ENCODE measurements at places on chromosomes 4 and X. TPM values are rescaled to one million over a fixed set of nuclear protein-coding genes. Genes with fewer than 3 reads are reported as not detected.

GRCh38 chr4:77344001-77344400 is 187.0 kb downstream of the CCNG2 start:
- DNase-seq: no peak

WNK3 gene
- polyA plus RNA-seq: 0.10 TPM

- peak; percentile 85 for DNase-seq
These were observed 7.4 kb downstream of the AFF1 start for GRCh38 chr4:86942185-86942666.

ZDHHC15 gene
- not detected for polyA plus RNA-seq

DNA sequence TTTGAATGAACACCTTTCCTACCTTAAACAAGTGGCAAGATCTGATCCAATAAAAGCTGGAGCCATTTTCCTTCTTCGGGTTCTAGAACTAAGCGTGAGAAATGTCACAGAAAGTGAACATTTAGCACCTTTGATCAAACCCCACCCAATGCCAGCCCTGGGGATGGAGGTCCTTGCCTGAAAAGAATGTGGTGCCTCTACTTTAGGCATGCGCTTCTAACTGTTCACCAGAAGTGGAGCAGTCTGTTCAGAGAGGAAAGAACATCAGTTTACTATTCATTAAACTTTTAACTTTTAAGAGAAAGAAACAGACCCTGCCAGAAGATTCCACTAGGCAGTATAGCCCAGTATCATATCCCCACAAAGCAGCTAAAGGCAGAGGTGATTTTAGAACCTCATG is 75.9 kb downstream of the INTS12 start:
- no peak for DNase-seq

DNA sequence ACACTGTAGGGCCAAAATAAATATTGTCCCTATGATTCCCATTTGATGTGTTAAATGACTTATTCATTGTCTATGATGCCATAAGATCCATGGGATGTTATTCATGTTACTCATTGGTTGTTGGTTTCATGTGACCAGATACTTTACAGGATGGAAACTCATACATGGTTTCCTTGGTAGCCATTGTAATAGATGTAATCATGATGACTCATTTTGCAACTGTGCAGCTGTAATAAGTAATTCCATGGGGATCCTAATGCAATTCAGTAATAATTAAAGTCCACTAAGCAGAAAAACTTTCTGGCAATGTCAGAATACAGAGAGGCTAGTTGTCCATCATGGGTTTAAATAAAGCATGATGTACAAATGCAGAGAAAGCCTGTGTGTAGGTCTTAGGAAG is 389.7 kb upstream of the NR3C2 start:
- peak; percentile 96 for DNase-seq

DNA sequence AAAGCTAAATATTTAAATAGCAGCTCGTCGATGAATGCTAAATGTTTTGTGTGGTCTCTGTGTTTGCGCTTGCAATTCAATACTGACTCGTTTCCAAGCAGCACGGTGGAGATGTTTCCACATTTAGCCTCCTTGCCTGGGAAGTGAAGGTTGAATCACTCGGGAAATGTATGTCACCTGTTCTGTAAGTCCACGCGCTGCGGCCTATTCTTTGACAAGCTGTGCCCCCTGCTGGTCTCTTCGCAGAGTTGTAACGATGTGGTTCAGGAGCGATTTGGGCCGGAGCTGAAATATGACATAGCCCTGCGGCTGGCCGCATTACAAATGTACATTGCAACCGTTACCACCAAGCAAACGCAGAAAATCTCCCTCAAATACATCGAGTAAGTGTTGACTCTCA is 89.6 kb upstream of the PRPS2 start:
- DNase-seq: peak; percentile 68

KLHL4 gene
- 0.50 TPM for polyA plus RNA-seq

DNA sequence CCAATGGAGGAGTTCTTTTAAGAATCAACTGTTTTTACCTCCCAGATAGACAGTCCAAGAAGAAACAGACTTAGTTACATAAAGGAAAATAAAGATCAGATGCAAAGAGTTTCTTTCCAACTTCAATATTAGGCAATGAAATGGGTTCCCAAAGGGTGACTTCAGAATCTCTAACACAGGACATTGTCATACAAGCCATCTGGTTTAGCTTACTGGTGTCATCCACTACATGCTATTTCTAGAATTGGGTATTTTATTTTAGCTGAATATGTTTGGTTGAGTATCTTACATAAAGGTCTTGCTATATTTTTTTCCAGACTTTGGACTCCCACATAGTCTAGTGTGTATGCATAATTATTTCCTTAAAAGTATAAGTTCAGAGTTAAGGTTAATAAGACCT is 162.1 kb upstream of the SLC7A11 start:
- DNase-seq: no peak

DNA sequence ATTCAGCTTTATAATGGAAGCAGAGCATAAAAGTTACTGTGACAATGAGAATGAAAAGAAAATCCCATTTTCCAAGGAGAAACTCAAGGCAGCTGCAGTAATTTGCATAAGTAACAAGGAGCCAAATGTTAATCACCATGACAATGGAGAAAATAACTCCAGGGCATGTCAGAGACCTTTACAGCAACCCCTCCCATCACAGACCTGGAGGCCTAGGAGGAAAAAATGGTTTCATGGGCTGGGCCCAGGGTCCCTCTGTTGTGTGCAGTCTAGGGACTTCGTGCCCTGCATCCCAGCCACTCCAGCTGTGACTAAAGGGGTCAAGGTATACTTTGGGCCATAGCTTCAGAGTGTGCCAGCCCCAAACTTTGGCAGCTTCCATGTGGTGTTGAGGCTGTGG is 223.5 kb downstream of the NPFFR2 start:
- DNase-seq: no peak

CTAG2 gene
- 59.8 TPM for polyA plus RNA-seq

DNA sequence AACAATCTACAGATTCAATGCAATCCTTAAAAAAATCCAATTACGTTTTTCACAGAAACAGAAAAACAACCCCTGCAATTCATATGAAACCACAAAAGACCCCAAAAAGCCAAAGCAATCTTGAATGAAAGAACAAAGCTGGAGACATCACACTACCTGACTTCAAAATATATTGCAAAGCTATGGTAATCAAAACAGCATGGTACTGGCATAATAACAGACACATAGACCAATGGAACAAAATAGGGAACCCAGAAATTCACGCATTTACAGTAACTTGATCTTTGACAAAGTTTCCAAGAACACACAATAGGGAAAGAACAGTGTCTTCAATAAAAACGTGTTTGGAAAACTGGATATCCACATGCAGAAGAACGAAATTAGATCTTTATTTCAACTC is 14.6 kb downstream of the MGAT4D start:
- no peak for DNase-seq

DNA sequence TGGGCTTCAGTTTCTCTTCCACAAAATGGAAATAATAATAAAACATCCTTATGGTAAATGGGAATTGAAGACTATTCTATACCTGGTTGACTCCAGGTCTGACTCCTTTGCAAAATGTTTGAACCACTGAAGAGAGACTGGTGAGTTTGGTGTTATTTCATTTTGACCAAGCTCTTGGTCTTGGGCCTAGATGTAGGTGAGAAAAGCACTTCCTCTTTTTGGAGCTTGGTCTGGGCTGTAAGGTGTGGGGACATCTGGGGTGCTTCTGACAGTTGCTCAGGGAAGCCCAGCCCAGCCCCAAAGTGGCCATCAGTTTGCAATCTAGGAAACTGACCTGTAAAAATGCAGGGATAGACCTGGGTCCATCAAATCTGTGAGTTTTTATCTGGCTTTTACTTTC is 26.8 kb upstream of the SOD3 start:
- no peak for DNase-seq

GRCh38 chrX:9647431-9647830 is 118.2 kb downstream of the GPR143 start:
- no peak for DNase-seq

PAGE2 gene
- not detected for polyA plus RNA-seq

DNA sequence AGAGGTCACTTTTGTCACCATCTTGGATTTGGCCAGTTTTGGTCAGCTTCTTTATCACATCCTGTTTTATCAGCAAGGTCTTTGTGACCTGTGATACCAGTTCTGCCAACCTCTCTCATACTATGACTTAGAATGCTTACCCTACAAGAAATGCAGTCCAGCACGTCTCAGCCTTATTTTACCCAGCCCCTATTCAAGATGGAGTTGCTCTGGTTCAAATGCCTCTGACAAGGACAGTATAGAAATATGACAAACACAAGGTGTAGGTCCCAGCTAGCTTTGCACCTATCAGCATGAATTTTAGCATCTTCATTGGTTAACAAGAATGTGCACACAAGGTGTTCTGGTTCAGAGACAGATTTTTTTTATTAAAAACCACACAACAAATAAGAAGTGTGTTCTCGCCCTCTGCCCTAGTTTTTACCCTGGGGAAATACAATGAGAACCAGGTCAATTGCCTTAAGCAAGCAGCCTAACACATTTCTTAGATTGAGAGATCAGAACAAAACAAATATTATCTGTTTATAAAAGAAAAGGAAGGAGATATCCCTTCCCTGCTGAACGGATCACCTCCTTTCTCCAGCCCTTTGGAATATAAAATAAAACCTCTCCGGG is 962.3 kb upstream of the PRKX start:
- DNase-seq: no peak

PHEX gene
- polyA plus RNA-seq: 0.04 TPM

- peak; percentile 88 for DNase-seq
These were observed 53.4 kb downstream of the ABCG2 start for GRCh38 chr4:88104902-88105610.

GRCh38 chr4:54696649-54697048 is 38.9 kb downstream of the KIT start:
- no peak for DNase-seq

HS6ST2 gene
- polyA plus RNA-seq: not detected

GRCh38 chrX:103631145-103631544 is 2.4 kb downstream of the TCEAL1 start:
- no peak for DNase-seq

GRCh38 chr4:101357751-101358150 is 10.4 kb upstream of the PPP3CA start:
- DNase-seq: peak; percentile 28

NPFFR2 gene
- not detected for polyA plus RNA-seq

DNA sequence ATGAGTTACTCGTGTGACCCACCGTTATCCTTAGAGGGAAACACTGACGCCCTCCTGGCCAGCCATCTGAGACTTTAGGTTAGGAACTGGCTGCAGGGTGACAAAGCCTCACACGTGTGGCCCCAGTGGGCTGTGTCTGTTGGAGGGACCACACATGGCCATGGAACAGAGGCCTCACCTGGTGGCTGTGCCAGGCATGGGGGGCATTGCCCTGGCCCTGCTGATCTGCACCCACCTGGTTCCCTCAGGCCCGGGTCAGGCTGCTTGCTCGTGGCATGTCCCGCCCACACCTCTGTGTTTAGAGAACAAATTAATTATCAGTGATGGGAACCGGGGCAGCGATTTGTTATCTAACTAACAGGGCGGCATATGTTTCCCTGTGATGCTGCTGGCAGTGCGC is 100.9 kb upstream of the PSAPL1 start:
- no peak for DNase-seq

DUSP9 gene
- polyA plus RNA-seq: 0.09 TPM

DNA sequence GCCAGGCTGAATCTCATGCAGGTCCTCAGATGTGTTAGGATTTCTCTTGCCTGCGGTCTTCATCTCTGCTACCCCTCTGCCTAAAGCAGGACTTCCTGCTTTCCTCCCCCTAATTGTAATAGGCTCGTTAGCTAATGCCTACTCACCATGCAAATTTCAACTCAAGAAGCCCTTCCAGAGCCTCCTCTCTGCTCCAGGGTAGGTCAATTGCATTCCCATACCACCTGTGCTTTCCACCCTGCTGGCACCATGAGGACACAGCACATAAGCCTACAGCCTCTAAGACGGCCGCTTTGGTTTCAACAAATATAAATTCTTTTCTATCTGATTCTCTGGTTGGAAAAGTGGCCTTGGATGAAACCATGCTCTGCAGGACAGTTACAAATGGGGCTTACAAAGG is 93.9 kb downstream of the QDPR start:
- DNase-seq: no peak

REELD1 gene
- not detected for polyA plus RNA-seq

SCML2 gene
- 1.1 TPM for polyA plus RNA-seq

GRCh38 chrX:13485167-13485566 is 84.2 kb upstream of the EGFL6 start:
- no peak for DNase-seq

DNA sequence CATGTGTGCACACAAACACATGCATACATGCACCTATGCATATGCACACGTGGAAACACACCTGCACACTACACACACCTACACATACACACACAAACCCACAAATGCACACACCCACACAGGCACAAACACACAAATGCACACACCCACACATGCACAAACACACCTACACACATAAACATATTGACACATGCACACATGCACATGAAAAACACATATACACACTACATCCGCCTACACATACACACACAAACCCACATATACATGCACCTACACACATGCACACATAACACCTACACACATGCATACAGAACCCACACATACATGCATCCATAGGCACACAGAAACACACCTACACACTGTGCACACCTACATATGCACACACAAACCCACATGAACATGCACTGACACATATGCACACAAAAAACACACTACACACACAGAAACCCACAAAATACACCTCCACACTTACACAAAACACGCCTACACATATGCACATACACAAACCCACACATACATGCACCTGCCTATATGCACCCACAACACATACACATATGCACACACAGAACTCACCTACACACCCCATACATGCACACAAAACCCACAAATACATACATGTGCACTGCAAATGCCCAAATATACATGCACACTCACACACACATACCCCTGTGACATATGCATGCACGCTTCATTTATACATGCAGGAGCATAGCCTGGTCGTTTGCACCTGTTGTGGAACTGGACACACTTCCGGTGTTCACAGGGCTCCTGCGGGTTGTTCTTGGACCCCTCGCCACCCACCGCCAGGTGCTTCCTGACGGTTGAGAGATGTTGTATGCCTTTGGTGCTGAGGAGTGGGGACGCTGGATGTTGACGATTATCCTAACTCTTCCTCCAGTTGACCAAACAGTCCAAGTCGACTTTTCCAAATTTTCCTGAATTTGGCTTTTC is 22.1 kb downstream of the CD99 start:
- no peak for DNase-seq

DNA sequence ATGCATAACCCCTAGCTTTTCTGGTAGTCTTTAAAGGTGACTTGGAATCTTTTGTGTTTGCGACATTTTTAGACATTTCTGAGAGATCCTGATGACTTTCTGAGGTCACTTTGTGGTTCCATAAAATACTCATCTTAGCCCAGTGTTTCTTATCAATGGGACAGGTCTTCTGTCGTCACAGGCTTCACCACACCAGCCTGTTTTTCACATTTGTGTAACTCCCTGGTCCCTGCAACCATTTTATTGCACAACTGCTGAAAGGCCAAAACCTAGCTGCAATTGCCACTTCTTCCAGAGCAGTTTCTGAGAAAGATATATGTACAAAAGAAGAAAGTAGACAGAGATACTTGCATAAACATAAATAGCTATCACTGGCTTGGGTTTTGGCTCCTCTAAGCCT is 120.9 kb downstream of the IL15 start:
- no peak for DNase-seq

DNA sequence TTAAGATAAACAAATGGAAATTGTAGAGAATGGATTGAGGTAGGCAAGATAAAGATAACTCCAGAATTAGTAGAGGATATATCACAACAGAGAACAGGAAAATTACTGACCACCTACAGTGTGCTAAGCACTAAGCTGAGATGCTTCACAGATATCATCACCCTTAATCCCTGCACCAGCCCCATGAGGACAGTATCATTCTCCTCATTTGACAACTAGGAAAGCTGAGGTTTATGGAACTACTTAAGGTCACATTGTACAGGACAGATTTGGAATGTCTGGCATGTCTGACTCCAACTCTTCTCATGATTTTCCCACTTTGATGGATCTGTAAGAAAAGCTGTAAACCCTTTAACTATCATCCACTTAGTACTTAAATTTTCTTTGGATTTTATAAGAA is 95.5 kb downstream of the CASK start:
- DNase-seq: peak; percentile 18

Data from IMR-90 (cell line).